ENCODE measurements at places on chromosomes 5 and 9. TPM values are rescaled to one million over a fixed set of nuclear protein-coding genes. Genes with fewer than 3 reads are reported as not detected.

Gene PCDHB15
- total RNA-seq: 1.3 TPM

Gene MYMK
- total RNA-seq: not detected

Gene ZBTB5
- total RNA-seq: 8.3 TPM

Gene RBM27
- total RNA-seq: 27.6 TPM

GRCh38 chr9:92964607-92965060 is 17.3 kb downstream of the FGD3 start:
- no peak for DNase-seq

GRCh38 chr5:69090158-69090557 is 3.7 kb upstream of the SLC30A5 start:
- DNase-seq: no peak

DNA sequence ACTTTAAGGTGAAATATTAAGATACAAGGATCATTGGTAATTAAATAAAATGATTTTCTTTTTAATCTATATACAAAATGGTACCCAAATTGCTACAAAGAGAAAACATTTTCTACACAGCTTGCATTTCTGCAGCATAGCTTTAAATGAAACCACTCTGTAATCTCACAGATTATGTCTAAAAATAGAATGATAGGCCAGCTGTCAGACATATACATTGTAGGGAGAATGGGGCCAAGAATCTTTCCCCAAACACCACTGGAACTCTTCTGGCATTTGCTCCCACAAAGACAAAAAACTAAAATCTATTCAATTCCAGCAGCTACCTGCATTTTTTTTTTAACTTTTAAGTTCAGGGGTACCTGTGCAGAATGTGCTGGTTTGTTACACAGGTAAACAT is 124.1 kb upstream of the NR5A1 start:
- no peak for DNase-seq

DNA sequence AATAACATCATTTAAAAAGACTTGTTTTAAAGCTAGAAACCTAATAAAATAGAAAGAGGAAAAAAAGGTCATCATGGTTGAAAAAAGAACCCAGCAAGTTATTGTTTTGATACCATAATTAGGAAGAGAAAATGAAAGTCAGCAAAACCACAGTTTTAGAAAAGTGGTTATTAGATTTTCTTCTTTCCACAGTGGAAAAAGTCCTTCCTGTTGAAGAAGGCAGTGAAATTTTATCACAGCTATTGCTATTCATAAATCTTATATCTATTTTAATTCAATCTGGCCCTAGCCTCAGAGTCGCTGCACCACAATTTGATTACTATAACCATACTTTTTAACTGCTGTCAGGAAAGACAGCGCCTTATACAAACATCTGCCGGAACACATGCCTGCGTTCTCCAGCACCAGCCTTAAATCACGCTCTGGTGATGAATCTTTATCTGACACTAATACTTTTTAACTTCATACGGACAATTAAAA is 60.3 kb downstream of the MAPKAP1 start:
- DNase-seq: no peak

- DNase-seq: no peak
Measured at GRCh38 chr5:3853362-3853761, 257.7 kb downstream of the IRX1 start.

DNA sequence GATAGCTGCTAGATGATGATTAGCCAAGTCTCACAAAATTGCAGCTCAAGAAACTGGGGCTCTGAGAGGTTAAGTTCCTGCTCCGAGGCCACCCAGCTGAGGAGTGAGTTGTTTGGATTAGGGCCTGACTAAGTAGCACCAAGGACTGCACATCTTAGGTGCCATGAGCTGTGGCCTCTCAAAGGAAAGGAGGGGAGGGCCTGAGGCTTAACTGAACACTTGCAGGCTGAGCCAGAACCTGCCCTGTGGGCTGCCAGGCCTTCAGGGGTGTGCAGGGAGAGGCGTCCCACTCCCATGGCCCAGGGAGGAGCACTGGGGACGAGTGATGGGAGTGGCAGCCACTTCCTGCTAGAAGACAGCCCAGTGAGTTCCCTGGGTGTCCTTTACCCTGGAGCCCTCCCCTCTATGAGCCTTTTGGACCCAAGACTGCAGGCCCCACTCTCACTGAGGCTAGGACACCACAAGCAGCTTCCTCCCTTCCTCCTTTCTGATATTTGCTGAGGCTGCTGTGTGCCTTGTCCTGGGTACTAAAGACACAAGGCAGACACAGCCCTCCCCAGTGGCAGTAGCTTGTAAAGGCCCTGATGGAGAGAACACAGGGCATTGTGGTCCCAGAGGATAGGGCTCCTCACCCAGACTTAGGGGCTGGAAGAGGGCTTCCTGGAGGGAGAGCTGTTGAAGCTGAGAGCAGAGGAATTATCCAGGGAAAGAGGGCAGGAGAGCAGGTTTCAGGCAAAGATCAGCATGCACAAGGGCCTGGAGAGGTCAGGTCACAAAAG is 22.1 kb downstream of the LMX1B start:
- DNase-seq: no peak

GRCh38 chr5:153780876-153781705 is 257.6 kb downstream of the FAM114A2 start:
- no peak for DNase-seq

Data from renal cortical epithelial cell (primary cell).